ENCODE measurements at places on chromosomes 7 and 10.
A peak's percentile ranks its signal among the peaks of the same experiment; 100 is the strongest.

GRCh38 chr10:27344568-27345454 is 104.2 kb upstream of the ACBD5 start:
- DNase-seq: no peak

GRCh38 chr7:25124465-25125136 is 459 bp downstream of the CYCS start:
- DNase-seq: no peak

- no peak for DNase-seq
Measured at GRCh38 chr7:105389088-105389650, 448 bp upstream of the SRPK2 start.

DNA sequence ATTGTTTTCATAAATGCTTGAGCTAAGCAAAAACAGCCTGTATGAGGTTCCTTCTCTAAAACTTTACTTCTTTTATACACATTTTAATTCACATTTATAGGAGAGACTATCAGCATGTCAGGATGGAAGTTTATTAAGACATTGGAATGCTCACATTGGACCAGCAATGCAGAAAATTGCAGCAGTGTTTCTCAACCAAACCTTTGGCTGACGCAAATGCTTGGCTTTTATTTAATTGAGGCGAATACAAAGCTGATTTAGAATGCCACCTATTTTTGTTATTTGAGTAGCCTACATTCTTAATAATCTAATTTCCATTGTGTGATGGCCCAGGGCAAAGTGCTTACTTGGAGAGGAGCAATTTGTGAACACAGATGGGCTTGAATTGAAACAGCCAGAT is 283.2 kb downstream of the ARL4A start:
- no peak for DNase-seq

GRCh38 chr7:22144950-22145349 is 199.3 kb upstream of the CDCA7L start:
- no peak for DNase-seq

- no peak for DNase-seq
Measured at GRCh38 chr7:22864855-22865601, 42.4 kb upstream of the TOMM7 start.

GRCh38 chr7:127813991-127814541 is 162.1 kb downstream of the SND1 start:
- peak; percentile 34 for DNase-seq

GRCh38 chr7:82631998-82632397 is 188.4 kb upstream of the CACNA2D1 start:
- DNase-seq: no peak

DNA sequence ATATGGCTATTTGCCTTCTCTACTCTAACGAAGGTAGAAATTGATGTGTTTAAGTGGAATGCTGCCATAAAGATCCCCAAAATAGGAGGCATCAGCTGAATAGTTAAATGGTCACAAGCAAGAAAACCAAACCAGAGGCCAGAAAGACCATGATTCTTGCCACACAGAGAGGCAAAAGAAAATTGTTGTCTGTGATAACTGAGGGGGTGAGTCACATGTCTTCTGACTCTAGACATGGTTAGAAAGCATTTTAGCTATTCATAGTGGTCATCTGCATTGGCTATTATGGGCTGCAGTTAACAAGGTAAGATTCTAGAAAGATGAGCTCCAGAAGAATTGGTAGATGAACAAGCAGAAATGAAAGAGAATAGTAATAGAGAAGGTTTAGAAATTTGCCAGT is 361.4 kb upstream of the NPSR1 start:
- DNase-seq: no peak

DNA sequence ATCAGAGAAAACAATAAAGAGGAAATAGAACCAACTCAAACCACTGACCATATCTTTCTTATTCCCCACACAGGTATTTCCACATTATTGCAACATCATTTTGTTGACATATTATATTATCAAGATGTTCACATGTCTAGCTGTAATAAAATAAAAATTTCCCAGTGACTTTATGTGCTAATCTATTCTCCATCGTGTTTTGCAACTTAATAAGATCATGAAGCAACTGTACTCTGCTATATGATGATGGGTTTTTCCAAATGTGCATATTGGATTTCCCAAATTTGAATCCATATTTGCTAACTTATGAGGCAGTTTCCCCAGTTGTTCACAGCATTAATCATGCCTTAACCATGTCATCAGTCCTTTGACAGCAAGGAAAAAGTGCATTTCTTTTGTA is 127.8 kb downstream of the ITGB8 start:
- DNase-seq: no peak

- DNase-seq: peak; percentile 32
Measured at GRCh38 chr10:73576178-73576889, 14.8 kb downstream of the USP54 start.

DNA sequence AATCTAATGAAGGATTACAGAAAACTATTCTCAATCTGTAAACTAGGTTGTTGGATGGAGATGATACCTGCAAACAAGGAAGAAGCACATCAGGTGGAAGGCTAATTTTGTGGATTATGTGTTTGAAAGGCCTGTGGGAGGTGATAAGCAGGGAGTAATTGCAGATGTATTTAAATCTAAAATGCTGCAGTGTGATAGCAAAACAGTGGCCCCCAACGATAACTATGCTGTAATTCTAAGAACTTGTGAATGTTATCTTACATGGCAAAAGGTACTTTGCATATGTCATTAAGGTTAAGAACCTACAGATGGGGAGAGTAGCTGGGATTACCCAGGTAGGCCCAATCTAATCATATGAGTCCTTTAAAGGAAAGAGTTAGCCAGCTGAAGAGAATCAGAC is 164.5 kb upstream of the AHR start:
- DNase-seq: no peak

DNA sequence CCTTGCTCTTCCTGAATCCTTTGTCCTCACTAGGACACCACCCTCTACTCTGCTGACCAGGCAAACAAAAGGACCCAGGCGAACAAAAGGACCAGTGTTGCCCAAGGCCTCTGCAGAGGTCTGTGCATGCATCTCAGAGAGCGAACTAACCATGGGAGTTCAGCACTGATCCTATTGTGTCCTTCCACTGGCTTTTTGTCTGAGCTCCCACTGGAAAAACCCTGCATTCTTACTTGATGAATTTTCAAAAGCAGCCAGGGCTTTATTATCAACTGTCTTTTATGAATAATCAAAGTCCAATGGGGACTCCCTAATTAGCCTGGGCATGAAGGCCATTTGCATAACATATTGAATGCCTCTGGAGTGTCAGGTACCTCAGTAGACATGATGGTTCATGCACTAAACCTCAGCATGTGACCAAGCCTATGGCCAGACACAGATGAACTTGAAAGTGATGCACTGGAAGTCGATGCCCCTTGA is 140.6 kb downstream of the KCNMA1 start:
- no peak for DNase-seq

- DNase-seq: no peak
Measured at GRCh38 chr7:26625286-26625685, 239.1 kb downstream of the SKAP2 start.

GRCh38 chr7:46746695-46747687 is 825.9 kb upstream of the IGFBP3 start:
- no peak for DNase-seq

- DNase-seq: no peak
Measured at GRCh38 chr7:2059964-2060700, 172.6 kb downstream of the MAD1L1 start.

DNA sequence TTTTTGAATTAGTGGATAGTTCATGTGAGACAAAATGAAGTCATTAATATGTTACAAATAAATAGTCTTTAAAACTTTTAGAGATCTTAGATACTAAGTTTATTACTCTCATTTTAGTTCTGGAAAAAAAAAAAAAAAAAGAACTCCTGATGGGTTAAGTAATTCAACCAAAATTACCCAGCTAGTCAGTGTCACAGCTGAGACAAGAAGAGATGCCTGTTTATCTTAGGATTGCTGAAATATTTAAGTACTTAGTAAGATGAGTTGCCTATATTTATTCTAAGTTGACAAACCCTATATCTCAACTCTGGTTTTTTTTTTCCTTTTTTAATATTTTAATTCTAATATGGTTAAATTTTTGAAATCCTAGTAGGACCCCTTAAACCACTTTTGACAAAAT is 781.0 kb upstream of the LRRN3 start:
- no peak for DNase-seq

GRCh38 chr7:27108390-27109127 is 6.1 kb upstream of the HOXA2 start:
- no peak for DNase-seq

DNA sequence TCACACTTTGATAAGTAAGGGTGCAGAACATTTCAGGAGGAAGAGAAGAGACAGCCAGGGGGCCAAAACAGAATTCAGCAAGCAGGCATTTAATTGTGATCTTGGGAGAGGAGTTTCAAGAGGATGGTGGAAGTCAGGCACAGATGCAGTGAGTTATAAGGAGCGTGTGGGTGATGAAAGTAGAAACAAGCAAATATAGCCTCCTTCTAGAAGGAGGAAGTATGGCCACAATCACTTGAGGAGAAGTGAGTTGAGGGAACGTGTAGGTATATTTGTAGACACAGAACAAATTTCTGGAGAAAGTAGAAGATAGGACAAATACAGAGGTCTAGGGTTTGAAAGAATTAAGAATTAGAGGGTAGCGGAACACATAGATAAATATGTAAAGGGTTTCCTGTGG is 165.8 kb downstream of the CACNB2 start:
- DNase-seq: no peak

DNA sequence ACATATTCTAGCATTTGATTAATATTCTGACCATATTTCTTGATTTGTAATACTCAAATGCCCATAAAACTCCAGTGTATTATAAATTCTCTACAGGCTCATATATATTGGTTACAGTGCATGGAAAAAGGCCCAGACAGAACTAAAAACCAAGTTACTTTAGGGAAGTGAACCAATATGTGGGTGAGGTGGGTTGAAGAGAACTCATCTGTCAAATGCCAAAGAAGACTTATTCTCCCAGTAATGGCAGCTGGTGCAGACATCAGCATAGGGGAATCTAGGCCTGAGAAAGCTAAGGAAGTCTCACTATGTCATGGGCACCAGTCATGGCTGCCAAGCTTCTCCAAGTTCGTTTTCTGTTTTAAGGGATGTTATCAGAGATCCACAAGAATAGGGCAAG is 30.6 kb downstream of the ZNF248 start:
- DNase-seq: no peak

GRCh38 chr7:91375378-91375777 is 111.1 kb downstream of the FZD1 start:
- DNase-seq: no peak

GRCh38 chr7:81775560-81775959 is 5.7 kb upstream of the HGF start:
- no peak for DNase-seq

GRCh38 chr7:43083106-43083505 is 29.3 kb upstream of the HECW1 start:
- no peak for DNase-seq

DNA sequence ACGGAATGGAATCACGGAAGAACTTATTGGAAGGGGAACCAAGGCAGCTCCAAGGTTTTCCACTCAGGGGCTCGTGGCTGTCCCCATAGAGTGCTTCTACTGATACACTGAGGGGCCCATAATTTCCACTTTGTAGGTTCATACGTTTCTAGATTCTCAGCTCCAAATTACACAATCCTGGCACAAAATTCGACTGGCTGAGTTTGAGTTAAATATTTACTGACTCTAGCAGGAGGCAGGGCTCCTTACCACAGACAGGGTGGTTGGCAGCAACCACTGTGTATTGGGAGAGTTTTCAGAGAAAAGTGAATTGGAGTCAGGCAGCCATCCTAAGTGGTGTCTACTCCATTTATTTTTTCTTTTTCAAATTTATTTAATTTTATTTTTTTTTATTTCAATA is 55.4 kb upstream of the SEC61G start:
- no peak for DNase-seq

GRCh38 chr7:152435384-152436110 is at the start of gene KMT2C:
TSS of gene KMT2C (minus strand) at chr7:152436003. CDS start at chr7:152435786, 217 bp downstream.
- DNase-seq: no peak

DNA sequence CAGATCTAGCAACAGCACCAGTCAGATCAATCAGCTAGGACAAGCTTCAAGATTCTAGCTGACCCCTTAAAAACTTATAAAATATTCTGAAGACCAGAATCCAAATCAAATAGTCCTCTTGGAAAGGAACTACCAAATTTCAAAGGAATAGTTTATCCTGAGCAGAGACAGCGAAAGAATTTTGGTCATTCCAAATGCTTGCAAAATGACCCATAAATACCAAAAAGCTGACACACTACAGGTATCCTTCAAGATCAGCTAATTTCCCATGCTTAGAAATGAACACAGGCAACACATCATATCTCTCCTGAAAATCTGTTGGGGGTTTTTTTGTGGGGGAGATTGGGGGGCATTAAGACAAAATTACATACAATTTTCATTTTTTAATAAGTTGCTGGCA is 78.8 kb downstream of the PDSS1 start:
- DNase-seq: no peak

- no peak for DNase-seq
Measured at GRCh38 chr7:12056381-12056780, 154.7 kb upstream of the TMEM106B start.

GRCh38 chr10:14329746-14330173 is 964 bp downstream of the FRMD4A start:
- DNase-seq: no peak

DNA sequence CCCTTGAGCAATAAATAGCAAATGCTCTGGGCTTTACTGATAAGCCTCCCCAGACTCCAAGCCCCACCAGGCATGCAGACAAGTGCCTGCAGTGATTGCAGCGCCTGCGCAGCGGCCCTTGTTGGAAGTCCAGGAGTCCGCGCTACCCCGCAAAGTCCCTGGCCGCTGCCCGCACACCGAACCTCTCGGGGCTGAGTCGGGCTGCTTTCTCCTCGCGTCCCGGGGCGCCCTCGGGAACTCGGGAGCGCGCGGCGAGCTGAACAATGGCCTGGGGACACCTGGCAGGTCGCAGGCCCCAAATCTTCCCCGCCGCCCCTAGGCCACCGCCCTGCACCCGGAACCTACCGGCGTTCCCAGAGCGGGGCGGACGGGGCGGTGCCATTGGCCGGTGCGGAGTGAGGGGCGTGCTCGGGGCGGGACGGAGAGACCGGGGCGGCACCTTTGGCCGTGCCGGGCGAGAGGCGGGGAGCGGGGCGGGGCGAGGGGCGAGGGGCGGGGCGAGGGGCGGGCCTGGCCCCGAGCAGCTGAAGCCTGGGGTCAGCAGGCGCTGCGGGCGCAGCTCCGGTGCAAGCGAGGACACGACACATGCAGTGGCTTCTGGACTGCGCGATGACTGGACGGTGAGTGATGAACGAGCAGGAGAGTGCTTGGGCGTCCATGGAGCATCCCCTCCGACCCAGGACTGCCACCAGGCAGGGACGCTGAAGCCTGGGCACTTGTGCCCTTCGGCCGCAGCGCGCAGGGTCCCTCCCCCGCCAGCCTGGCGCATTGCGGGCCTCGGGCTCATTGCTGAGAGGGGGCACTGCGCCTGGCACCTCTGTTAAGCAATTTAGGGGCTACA is at the start of gene RASSF4:
Gene RASSF4 (plus strand): TSS at position 556 of the 841 bp plus-strand sequence. CDS start 10,401 bp downstream, outside the sequence.
- DNase-seq: no peak

- DNase-seq: no peak
Measured at GRCh38 chr10:121027371-121027770, 176.2 kb downstream of the WDR11 start.

- peak; percentile 37 for DNase-seq
Measured at GRCh38 chr10:46028584-46029460, 1.6 kb downstream of the NCOA4 start.
